ENCODE measurements at places on chromosomes 5 and 9.

DNA sequence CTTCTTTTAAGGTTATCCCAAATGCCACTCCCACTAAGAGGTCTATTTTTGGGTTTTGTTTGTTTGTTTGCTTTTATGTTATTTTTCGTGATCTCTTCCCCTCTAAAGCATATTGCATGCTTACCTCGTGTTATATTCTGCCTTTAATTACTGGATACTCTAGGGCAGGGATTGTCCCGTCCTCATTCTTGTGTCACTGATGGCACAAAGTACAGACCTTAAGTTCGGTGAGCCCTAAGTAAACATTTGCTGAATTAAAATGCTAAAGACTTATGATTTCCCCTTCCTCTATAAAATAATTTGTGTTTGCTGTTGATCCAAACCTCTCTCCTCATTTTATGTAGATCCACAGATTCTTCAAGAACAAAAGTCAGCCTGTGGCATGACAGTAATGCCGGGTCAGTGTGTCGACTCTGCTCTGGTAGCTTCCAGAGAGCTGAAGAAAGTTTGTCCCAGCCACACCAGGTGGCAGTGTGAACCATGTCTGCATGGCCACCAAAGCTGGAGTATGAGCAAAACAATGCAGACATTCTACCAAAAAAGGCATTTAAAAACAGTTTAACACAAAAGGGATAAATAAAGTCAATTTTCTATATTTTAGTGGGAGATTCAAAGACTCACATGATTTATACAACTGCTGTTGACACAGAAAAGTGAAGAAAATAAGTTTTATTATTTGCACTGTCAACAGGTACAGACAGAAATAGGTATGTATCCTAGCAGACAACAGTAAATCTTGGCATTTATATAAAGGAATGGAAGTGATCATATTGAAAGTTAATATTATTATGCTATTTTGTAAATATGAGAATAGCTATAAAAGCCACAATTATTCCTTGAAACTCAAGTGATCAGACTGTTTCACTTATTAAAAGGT, 17.9 kb upstream of the POC5 start:
- DNase-seq, result no peak

DNA sequence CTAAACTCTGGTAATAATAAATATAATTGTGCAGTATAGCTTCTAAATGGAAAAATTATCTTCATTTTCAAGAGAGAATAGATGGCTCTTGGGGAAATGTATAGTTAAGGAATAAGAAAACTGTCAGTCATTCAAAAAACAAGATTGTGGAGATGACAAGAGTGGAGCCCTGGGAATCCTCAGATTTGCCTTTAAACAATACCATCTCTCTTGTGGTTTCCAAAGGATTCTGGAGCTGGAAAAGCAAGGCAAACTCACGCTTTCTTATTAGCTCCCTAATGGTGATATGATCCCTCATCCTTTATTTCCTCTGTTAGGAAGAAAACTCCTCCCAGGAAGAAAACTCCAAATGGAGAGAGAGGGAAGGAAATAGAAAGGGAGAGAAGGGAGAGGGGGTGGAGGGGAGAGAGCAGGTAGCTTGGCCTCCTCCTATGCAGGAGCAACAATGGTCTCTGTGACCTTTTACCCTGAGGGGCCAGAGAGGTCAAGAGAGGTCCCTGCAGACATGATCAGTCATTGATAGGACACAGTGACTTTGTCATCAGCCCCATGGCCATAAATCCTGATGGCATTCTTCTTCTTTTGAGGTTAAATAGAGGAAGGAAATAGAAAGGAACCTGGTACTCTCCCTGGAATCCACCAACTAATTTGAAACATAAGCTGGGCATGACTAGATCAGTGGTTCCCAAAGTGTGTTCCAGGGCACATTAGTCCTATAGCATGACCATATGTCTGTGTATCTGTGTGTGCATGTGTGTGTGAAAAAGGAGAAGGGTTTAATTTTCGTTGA, 312.2 kb downstream of the ARRDC3 start:
- DNase-seq, result no peak

- no peak for DNase-seq
These were observed 41.0 kb upstream of the TMEM252 start for GRCh38 chr9:68581696-68582095.

- DNase-seq, result no peak
These were observed 3.1 kb downstream of the WNK2 start for GRCh38 chr9:93187047-93187446.

GRCh38 chr5:133820507-133820906, 147.9 kb downstream of the C5orf15 start:
- no peak for DNase-seq

DNA sequence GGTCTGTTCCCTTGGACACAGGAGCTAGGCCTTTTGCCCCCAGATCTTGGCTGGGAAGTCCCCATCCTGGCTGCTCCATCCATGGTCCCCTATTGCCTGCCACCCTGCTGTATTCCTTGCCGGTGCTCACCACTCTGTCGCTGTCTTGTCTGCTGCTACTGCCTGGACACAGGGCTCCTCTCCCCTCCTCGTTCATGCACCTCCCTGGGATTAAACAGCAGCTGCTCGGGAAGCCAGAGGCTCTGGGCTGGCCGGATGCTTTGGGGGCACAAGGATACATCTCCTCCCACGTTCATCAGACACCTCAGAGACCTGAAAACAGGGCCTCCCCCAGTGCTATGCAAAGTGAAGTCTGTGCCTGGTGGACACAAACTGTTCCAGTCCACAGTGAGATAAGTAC, 110.4 kb downstream of the ZNF354C start:
- no peak for DNase-seq

DNA sequence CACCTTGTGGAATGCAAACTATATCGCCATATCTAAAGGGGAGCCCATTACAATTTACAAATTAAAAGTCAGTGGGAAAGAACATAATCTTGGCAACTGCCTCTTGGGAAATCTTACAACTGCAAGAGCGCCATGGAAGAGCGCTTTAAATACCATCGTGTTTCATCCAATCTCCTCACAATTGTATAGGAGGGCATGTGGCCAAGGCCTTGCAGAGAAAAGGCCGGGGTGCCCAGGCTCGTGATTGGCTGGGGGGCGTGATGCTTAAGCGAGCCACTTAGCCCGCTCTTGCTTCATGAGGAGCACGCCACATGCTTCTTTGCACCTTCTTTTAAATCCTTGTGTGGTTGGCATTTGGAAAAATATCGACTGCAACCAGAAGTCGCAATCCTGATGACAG, 69.8 kb upstream of the NFIB start:
- no peak for DNase-seq

DNA sequence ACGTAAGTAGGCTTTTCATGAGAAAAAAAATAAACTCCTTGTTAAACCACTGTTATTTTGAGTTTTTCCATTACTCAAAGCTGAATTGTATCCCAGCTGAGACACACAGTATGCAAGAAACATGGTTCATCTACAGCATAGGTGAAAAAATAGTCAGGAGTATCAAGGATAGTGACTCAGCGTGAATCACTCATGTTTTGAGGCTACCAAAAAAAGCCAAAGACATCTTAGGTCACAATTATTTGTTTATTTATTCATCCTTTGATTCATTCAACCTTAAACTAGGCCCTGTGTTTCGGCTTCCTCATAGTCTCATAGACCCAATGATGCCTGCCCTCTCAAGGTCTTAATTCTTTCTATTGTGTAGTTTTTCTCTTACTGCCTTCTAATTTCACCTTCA, 32.9 kb upstream of the STX17 start:
- no peak for DNase-seq

DNA sequence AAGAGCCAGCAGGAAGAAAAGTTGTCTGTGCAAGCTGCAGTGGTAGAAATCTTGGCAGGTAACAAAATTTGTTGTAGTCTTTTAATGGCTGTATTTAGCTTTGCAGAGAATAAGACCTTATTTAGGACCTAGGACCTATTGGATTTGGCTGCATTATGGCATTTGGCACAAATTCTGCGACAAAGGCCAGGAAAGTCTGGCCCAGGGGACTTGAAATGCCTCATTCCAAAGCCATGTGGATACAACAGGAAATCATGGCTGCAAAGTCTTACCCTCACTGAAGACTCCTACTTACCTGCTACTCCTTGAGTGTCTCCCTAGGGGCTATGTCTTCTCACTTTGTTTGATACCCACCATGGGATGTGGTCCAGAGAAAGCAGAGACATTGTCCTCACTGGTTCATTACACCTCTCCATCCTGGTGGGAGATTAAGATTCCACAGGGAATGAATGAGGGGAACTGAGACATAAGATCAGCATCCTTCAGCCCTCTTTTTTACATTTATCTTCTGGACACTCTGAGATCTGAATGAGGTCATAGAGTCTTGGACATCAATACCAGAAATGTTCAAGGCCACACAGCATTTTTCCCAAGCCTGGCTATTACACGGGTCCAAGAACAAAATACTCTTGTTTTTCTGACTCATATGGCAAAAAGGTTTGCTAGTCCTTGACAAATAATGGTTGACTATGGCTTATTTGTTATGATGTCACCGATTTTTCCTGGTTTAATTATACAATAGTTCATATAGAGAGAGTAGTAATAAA, 119.4 kb downstream of the PDE8B start:
- DNase-seq, result no peak

GRCh38 chr5:62560786-62561185, 17.8 kb upstream of the LRRC70 start:
- DNase-seq, result no peak

GRCh38 chr5:177535125-177535524, 18.4 kb upstream of the DDX41 start:
- no peak for DNase-seq

Data from GOT3 (cell line).